Substantia nigra (tissue), 51 donors: ENCODE measurements at places on chromosomes 1 and 21.

- no peak for DNase-seq
Measured at GRCh38 chr21:33018707-33019465, 6.8 kb upstream of the OLIG2 start.

DNA sequence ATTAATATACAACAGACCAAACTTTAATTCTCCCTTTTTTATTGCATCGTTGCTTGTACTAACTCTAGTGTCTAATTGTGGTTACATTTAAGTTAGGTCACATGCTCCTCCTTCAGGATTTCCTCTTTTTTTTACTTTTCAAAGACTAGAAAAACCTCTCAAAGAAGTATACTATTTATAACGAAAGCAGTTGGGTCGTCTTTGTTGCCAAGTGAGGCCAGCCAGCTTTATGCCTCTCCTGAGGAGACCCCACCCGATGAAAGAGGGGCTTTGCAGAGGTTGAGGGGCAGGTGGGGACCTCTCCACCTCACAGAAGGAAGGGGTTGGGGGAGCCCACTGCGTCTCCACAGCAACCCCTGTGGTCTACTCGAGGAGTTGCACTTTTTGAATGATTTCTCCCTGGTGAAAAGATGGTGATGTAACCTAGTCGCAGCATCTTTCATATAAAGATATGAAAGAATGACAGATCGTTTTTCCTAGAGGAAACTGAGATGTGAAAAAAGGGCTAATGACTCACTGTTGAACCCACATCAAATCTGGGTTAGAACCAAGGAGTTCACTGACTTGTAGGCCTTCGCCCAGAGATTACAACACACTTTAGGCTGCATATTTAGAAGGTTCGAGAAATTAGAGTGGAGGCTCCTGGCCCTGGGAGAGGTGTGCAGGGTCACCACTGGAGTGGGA, 6.4 kb downstream of the TGFB2 start:
- DNase-seq = no peak

DNA sequence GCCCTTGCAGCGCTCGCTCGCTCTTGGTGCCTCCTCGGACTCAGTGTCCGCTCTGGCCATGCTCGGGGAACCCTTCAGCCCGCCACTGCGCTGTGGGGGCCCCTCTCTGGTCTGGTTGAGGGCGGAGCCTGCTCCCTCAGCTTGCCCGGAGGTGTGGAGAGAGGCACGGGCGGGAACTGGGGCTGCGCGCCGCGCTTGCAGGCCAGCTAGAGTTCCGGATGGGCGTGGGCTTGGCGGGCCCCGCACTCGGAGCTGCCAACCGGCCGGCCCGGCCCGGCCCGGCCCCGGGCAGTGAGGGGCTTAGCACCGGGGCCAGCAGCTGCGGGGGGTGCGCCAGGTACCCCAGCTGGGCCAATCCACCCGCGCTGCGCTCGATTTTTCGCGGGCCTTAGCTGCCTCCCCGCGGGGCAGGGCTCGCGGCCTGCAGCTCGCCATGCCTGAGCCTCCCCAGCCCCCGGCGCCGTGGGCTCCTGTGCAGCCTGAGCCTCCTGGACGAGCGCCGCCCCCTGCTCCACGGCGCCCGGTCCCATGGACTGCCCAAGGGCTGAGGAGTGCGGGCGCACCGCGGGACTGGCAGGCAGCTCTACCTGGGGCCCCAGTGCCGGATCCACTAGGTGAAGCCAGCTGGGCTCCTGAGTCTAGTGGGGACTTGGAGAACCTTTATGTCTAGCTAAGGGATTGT, 217.0 kb upstream of the PKN2 start:
- DNase-seq = no peak

- DNase-seq = no peak
Measured at GRCh38 chr21:35911412-35912191, 148.7 kb downstream of the SETD4 start.
